ENCODE measurements at places on chromosomes 16 and 17. TPM values are rescaled to one million over a fixed set of nuclear protein-coding genes. Genes with fewer than 3 reads are reported as not detected.

The SLC16A11 gene
- 2.9 TPM for total RNA-seq

- no peak overlapping the region for H3K27ac ChIP-seq
- peaks cover 33% of the 10 kb centered on the region for H3K27me3 ChIP-seq
- H3K36me3 ChIP-seq, result no peaks in the 10 kb centered on the region
- H3K4me1 ChIP-seq, result peaks cover 38% of the 10 kb centered on the region
- no peak overlapping the region for H3K4me3 ChIP-seq
Observed at GRCh38 chr16:14003074-14003570, 68.0 kb upstream of the MRTFB start.

DNA sequence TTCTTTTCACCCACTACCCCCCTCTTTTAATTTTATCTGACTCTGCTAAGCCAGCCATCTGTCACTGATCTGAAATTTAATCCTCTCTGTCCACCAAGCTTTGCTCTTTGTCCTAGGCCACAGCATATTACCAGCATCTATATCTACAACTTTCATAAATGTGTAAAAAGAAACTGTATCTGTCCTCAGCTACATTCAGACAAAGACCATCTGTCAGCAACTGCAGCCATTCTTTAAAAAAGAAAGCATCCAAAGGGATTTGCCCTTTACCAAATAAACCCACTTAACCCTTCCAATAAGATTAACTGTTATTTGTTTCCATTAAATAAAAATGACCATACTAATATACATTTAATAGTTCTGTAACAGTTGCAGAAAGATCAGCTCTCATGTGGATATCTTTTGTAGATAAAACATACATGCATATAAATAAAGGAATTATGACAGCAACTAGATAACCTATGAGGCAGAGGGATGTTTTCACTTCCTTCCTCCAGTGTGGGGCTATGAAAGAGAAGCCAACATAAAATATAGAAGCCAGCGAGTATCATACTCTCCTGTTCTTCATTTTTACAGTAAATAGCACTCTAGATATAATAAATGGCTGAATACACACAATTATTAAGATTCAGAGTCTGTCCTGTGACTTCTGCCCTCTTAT is 602.5 kb upstream of the SALL1 start:
- H3K4me1 ChIP-seq, result no peaks in the 10 kb centered on the region
- no peak overlapping the region for H3K27ac ChIP-seq
- no peak for DNase-seq
- no peaks in the 10 kb centered on the region for H3K36me3 ChIP-seq
- H3K27me3 ChIP-seq, result no peaks in the 10 kb centered on the region

The PLA2G10 gene
- total RNA-seq, result not detected

- no peaks in the 10 kb centered on the region for H3K27me3 ChIP-seq
- no peak for DNase-seq
- H3K4me3 ChIP-seq, result no peak overlapping the region
- no peaks in the 10 kb centered on the region for H3K36me3 ChIP-seq
- H3K27ac ChIP-seq, result no peak overlapping the region
Observed at GRCh38 chr17:1571341-1571704, 8.7 kb upstream of the PITPNA start.

DNA sequence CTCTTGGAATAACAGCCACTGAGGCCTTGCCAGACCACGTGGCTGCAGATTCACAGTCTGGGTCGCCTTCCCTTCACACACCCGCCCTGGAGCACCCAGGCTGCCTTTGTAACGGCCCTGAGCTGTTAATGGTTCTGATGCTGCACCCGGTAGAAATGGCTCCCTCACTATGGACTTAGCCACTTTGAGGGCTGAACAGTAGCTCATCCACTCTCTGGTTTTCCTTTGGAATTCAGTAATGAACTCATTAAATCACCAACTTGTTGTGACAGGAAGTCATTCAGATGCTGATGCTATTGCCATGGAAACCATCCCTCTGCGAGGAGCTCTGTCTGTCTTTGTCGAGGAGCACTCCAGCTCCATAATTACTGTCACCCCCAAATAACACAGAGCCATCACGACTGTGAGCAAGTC is 59.2 kb downstream of the CDK5R1 start:
- peaks cover 9% of the 10 kb centered on the region for H3K4me1 ChIP-seq
- H3K36me3 ChIP-seq, result no peaks in the 10 kb centered on the region
- no peak overlapping the region for H3K4me3 ChIP-seq

DNA sequence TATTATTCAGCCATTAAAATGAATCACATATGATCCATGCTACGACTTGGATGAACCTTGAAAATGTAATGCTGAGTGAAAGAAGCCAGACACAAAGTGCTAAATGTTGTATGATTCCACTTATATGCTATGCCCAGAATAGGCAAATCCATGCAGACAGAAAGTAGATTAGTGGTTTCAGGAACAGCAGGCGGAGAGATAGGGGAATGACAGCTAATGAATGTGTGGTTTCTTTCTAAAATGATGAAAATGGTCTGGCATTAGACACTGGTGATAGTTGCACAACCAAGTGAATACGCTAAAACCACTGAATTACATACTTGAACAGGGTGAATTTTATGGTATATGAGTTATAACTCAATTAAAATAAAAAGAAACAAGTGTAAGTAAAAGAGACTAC is 121.8 kb upstream of the NOG start:
- H3K27me3 ChIP-seq, result no peaks in the 10 kb centered on the region
- no peak overlapping the region for H3K4me3 ChIP-seq
- no peaks in the 10 kb centered on the region for H3K36me3 ChIP-seq
- no peak overlapping the region for H3K27ac ChIP-seq
- no peak for DNase-seq
- peaks cover 6% of the 10 kb centered on the region for H3K4me1 ChIP-seq

GRCh38 chr17:79990051-79990592 is 45.5 kb downstream of the TBC1D16 start:
- peaks cover 35% of the 10 kb centered on the region for H3K4me1 ChIP-seq
- no peaks in the 10 kb centered on the region for H3K27me3 ChIP-seq
- no peak overlapping the region for H3K27ac ChIP-seq
- no peak for DNase-seq

GRCh38 chr17:34980681-34981537 is 597 bp downstream of the LIG3 start:
- peak; percentile 69 for DNase-seq
- no peaks in the 10 kb centered on the region for H3K27me3 ChIP-seq
- no peaks in the 10 kb centered on the region for H3K36me3 ChIP-seq
- peaks cover 55% of the 10 kb centered on the region for H3K4me1 ChIP-seq
- peak overlapping the region; percentile 95 for H3K4me3 ChIP-seq

DNA sequence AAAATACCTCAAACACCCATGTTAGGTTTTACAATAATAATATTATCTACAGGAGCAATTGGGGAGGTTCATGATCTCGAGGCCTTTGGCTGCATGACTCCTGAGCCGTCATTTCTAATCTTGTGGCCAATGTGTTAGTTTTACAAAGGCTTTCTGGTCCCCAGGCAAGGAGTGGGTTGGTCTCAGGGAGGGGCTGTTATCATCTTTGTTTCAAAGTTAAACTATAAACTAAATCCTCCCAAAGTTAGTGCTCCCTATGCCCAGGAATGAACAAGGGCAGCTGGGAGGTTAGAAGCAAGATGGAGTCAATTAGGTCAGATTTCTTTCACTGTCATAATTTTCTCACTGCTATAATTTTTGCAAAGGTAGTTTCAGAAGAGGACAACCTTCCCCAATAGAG is 9.1 kb upstream of the CCL5 start:
- no peaks in the 10 kb centered on the region for H3K27me3 ChIP-seq
- peak overlapping the region; percentile 34 for H3K4me3 ChIP-seq
- peak; percentile 39 for DNase-seq
- no peak overlapping the region for H3K27ac ChIP-seq
- peaks cover 52% of the 10 kb centered on the region for H3K4me1 ChIP-seq

DNA sequence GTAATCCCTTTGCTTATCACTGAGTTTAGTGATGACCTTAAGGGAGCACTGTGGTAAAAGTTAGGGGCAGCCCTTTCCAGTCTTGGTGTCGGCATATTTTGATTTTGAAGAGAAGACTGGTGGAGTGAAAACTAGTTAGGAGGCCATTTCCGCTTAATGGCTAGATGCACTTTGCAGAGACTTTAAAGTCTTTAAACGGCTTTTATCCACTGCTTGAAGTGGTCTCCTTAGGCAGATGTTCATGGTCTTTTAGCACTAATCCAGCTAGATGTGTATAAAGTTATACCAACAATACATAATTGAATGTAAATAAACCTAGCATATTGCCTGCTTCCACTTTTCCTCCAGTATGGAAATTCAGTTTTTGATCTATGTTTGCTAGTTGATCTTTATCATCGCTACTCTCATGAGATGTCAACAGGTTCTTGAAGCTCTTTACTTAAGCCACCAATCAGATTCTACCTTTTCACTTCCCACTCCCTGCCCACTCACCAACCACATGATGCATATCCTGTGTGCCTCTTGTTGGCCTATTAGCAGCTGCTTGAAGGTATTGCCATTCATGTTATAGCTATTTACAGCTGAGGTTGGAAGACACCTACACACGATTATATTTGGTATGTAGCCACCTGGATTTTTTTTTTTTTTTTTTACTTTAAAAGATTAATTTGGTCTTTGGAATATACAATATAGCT is 132.0 kb downstream of the NLK start:
- peaks cover 3% of the 10 kb centered on the region for H3K36me3 ChIP-seq
- H3K27ac ChIP-seq, result no peak overlapping the region
- peak; percentile 33 for DNase-seq
- peaks cover 19% of the 10 kb centered on the region for H3K4me1 ChIP-seq
- H3K4me3 ChIP-seq, result no peak overlapping the region
- no peaks in the 10 kb centered on the region for H3K27me3 ChIP-seq

DNA sequence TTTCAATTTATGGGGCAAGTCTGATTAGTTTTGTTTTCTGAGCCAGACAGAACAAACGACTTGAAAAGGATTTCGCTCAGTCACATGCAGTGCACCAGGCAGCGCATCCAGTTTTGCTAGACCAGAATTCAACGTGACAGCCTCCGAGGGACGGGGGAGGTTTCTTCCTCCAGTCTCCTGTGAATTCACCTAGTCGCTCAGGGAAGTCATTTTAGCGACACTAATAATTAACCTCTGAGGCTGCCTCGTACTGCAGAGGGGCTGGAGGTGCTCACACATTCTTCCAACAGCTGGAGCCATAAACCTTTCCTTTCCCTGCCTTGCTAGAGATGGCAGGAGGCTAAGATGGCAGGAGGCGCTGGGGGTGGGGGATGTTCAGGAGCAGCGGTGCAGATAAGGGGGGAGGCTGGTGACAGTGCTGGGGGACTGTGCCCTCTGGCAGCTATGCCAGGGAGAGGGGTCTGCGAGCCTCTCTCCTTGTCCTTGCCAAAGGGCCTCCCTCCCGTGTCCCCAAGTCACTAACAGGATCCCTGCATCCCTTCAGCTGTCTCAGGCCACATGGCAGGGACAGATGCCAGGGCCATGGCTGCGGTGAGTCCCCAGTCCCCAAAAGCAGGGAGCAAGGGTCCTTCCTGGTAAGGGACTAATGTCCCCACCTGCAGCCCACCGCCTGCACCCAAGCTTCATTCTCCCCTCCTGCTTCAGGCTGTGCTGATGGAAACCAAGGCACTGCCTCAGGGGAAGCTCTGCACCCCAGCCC is 24.0 kb downstream of the MXRA7 start:
- H3K27ac ChIP-seq, result no peak overlapping the region
- no peaks in the 10 kb centered on the region for H3K4me1 ChIP-seq
- DNase-seq, result no peak
- H3K36me3 ChIP-seq, result no peaks in the 10 kb centered on the region
- no peak overlapping the region for H3K4me3 ChIP-seq
- H3K27me3 ChIP-seq, result no peaks in the 10 kb centered on the region

The KRTAP4-6 gene
- total RNA-seq, result not detected

- DNase-seq, result peak; percentile 19
- no peak overlapping the region for H3K27ac ChIP-seq
- peaks cover 28% of the 10 kb centered on the region for H3K27me3 ChIP-seq
- H3K4me1 ChIP-seq, result peaks cover 8% of the 10 kb centered on the region
- H3K36me3 ChIP-seq, result no peaks in the 10 kb centered on the region
Observed at GRCh38 chr17:6420173-6420641, 14.7 kb downstream of the AIPL1 start.

The ACD gene
- 73.0 TPM for total RNA-seq

- no peak overlapping the region for H3K4me3 ChIP-seq
- no peaks in the 10 kb centered on the region for H3K36me3 ChIP-seq
- H3K27ac ChIP-seq, result no peak overlapping the region
- H3K4me1 ChIP-seq, result peaks cover 13% of the 10 kb centered on the region
- H3K27me3 ChIP-seq, result no peaks in the 10 kb centered on the region
Observed at GRCh38 chr17:39357488-39357887, 43.9 kb downstream of the FBXL20 start.

The SECTM1 gene
- total RNA-seq, result 3.3 TPM

DNA sequence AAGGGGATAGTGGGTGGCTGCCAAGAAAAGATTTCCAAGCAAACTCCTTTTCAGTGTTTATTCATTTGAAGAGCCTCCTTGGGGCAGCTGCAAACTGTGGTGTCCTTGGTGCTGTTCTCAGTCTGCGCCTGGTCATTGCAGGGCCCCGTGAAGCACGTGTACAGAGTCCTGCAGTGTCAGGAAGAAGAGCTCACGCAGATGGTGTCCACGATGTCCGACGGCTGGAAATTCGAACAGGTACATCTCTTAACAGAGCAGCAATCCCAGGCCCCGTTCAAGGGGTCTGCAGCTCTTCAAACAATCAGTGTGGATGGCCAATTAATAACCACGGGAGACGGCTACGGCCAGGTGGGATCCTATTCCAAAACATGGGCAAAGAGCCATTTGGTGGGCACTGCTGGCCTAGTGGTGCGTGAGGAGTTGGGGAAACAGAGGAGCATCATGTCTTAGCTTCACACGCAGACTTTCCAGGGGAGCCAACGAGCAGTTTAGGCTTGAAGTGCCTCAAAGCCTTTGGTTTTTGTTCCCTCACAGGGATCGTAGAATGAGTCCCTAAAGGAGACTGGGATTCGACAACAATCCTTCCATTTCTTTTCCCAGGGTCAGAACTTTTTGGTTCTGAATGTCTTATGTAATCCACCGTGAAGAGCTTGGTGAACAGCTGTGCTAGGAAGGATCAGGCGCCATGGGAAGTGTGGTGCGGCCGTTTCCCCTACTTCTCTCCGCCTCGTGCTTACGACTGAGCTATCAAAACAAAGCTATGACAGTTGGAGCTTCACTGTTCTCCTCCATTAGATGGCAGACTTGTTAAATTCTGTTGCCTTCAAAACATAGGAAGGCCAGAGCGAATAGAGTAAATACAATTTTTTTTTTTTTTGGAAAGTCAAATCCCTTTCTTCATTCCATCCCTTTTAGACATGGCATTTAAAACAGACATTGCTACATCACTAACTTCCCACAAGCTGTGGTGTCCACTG is 12.6 kb downstream of the KCTD2 start:
- H3K4me3 ChIP-seq, result no peak overlapping the region
- no peak for DNase-seq
- no peaks in the 10 kb centered on the region for H3K27me3 ChIP-seq
- H3K4me1 ChIP-seq, result peaks cover 10% of the 10 kb centered on the region
- H3K27ac ChIP-seq, result no peak overlapping the region

GRCh38 chr16:80924372-80924978 is 82.2 kb downstream of the CMC2 start:
- H3K4me3 ChIP-seq, result no peak overlapping the region
- H3K27me3 ChIP-seq, result peaks cover 25% of the 10 kb centered on the region
- H3K36me3 ChIP-seq, result no peaks in the 10 kb centered on the region
- no peak overlapping the region for H3K27ac ChIP-seq
- DNase-seq, result peak; percentile 62
- H3K4me1 ChIP-seq, result no peaks in the 10 kb centered on the region
